ENCODE measurements at places on chromosomes 1 and 21. TPM values are rescaled to one million over a fixed set of nuclear protein-coding genes. Genes with fewer than 3 reads are reported as not detected.

DNA sequence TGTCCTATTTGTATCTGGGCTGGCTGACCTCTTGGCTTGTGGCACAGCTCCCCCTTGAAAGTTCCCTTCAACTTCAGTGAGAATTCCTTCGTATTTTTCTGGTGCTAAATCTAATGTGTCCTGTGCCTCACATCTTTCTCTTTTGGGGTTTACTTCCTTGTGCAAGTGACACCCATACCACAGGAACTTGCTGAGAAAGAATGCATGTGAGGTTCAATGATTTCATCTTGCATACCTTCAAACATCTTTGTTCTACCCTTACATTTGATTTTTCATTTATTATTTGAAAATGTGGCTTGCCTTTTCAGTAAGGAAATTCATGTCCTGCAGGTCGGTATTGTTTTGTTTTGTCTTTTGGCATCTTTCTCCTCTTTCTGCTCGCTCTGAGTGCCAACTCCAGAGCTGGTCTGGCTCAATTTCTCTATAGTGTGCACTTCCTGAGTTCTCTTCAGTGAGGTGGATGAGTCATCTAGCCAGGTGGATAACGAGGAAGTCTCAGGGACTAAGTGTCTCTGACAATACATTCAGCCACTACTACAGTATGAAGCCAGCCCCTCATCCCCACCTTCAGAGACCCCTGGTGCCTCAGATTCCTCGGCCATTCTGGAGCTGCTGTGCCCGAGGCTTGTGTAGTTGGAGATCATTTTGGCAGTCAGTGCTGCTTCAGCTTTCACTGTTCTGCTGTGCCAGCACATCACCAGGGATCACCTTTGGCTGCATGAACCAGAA lies 59.5 kb downstream of the RIPK4 start:
- peak; percentile 53 for DNase-seq

Gene BTBD19
- total RNA-seq, result 4.4 TPM

- DNase-seq, result no peak
Measured at GRCh38 chr1:180849031-180849775, 63.5 kb upstream of the KIAA1614 start.

DNA sequence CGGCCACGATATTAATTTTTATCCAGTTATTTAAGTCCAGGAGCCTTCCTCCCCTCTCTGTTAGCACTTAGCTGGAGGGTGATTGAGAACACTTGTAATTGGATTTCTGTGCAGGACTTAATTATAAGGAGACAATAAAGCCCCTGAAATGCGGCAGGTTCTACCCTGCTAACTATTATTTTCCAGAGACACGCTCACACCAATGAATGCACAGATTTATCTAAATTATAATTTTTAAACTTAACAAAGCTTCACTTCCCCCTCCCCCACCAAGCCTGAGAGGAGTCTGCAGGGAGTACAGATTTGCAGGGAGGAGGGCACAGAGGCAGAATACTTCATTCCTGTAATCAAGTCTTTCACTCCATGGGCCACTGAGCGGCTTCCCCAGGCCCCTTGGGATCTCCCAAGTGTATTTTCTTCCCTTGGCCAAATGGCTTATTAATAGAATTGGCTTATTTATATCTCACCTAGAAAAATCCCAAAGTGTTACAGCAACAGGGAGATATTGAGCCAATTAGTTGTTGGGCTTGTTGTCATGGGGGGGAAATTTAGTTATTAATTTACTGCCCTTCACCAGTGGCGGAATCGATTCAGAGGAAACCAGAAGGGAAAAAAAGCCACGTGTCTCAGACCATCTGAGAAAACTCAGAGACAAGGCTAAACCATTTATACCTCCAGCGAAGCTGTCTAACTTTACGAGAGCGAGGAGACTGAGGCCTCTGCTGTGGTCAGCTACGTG lies 99.0 kb upstream of the CD34 start:
- DNase-seq, result no peak

GRCh38 chr1:146029117-146029516 lies 7.6 kb upstream of the HJV start:
- DNase-seq, result no peak

- peak; percentile 63 for DNase-seq
Measured at GRCh38 chr1:107430540-107431228, 289.8 kb downstream of the NTNG1 start.

DNA sequence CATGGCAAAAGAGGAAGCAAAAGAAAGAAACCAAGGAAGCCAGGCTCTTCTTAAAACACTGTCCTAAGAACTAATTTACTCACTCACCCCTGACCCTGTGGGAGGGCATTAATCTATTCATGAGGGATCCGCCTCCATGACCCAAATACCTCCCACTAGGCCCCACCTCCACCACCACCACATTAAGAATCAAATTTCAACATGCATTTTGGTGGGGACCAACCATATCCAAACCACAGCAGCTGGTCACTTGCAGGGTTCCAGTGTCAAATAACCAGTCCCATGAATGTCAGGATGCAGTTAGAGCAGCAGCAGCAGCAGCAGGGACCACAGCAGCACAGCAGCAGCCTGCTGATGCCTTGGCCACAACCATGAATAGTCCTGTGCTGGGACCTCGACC lies 83.8 kb downstream of the ZC3H11B start:
- no peak for DNase-seq

DNA sequence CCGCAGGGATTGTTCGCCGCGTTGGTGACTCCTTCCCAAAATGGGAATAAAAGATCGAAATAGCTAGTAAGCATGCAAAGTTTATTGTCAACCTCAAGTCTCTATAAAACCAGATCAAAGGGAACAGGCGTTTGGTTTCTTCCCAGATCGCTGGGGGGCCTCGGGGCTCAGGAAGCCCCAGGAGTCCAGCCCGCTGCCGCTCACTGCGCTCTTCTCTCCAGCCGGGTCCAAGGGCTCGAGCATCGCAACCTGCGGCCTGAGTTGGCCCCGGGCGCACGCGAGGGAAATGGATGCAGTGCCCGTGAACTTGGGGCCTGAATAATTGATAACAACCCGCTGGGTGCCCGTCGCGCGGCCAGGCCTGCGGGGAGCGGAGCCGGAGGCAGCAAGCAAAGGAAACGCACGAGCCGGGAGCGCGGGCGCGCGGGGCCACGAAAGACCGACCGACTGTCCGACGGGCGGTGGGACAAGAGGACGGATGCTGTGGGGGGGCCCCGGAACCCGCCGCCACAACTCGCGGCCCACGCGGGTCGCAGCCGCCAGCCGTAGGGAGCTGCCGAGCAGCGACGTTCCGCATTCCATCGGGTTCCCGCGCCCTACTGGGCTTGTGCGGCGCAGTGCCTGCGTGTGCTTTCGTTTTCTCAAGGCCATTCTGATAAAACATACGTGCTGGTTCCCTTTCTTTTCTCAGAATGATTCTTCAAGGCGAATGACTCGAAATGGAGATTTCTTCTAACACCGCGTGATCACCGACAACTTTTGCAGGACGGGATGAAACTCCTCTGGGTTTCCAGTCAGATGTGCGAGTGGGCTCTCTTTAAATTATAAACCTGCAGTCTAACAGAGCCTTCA lies 14.0 kb upstream of the ALX3 start:
- DNase-seq, result no peak

Gene RPE65
- total RNA-seq, result not detected

DNA sequence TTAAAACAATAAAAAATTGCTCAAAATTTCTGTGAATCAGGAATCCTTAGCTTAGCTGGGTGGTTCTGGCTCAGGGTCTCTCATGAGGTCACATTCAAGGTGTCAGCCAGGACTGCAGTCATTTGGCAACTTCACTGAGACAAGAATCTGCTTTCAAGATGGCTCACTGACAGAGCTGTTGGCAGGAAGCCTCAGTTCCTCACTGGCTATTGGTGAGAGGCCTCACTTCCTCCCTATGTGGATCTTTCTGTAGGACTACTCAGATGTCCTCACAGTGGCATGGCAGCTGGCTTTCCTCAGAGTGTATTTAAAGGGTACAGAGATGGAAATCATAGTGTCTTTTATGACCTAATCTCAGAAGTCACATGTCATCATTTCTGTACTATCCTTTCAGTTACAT lies 785.7 kb downstream of the ADGRL2 start:
- DNase-seq, result no peak

Gene SLC16A4
- 173 TPM for total RNA-seq
